ENCODE measurements at places on chromosomes 12 and 14.
A peak's percentile ranks its signal among the peaks of the same experiment; 100 is the strongest.

- DNase-seq, result no peak
These were observed 53.2 kb downstream of the GALNT16 start for GRCh38 chr14:69313176-69313575.

DNA sequence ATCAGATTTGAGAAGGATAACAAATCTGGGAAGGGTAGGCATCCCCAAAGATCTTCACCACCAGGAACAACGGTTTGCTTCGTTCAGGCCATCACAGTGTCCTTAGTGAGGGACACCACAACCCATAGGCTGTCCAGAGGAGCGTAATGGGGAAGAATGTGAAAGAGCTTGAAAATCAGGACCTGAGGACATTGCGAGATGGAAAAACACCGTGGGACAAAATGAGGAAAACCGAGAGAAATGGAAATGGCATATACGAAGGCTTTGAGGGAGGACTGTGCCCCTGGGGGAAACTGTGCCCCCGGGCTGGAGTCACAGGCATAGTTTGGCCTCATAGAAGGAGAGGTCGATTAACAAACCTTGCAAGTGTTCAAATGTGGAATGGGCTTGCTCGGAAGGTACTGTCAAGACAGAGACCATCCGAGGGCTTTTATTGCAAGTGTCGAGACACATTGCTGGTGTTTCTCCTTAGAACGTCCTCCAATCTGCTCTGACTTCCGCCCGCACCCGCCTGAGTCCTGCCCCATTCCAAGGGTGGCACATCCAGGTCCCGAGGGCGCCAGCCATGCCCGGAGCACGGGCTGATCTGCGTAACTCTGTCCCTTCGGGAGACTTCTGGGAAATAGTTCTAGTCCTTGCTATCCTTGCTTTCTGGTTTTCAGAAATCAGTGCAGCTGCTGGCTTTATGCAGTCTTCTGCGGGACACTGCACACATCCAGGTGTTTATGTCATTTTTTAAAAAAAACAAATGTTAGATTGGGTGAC, 885 bp upstream of the PALS1 start:
- DNase-seq, result peak; percentile 5

DNA sequence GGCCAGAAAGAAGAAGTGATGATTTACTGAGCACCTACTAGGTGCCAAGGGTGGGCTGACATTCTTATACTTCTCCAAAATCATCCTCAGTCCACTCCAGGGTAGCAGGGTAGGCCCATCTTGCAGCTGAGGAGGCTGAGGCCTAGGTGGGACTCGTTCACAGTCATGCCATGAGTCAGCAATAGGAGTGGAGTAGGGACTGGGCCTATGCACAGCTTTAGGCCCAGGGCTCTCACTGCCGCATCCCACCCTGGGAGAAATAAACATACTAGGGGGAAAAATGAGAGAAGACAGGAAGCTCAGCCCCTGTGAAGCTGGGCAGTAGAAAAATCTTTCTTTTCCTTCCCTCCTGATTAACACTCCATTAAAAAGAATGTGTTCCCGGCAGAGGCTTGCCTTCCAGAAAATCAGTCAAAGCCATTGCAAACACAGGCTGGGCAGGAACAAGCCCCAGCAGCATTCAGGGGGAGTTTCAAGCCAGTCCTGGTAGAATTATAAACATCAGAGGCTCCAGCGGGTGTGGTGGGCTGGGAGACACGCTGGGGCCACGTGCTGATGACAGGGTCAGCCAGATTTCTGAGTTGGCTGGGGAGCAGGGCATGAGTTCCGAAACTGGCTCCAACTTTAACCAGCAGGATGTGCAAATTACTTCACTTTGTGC, 1.8 kb downstream of the HSPB8 start:
- DNase-seq, result no peak

- no peak for DNase-seq
These were observed 164.7 kb upstream of the CCND2 start for GRCh38 chr12:4108803-4109345.

- no peak for DNase-seq
These were observed 779.9 kb upstream of the TMEM132C start for GRCh38 chr12:127487031-127487430.

Measured in activated T-helper 1 cell treated with Interleukin-2 at 50 U/mL for 16 hours (primary cell).